ENCODE measurements at places on chromosomes 4 and X. TPM values are rescaled to one million over a fixed set of nuclear protein-coding genes. Genes with fewer than 3 reads are reported as not detected.
A peak's percentile ranks its signal among the peaks of the same experiment; 100 is the strongest.

GRCh38 chrX:103248553-103248952, 6.4 kb downstream of the TCEAL8 start:
- DNase-seq, result peak; percentile 61

GRCh38 chr4:41427931-41428600, 109.9 kb upstream of the LIMCH1 start:
- no peak for DNase-seq

DNA sequence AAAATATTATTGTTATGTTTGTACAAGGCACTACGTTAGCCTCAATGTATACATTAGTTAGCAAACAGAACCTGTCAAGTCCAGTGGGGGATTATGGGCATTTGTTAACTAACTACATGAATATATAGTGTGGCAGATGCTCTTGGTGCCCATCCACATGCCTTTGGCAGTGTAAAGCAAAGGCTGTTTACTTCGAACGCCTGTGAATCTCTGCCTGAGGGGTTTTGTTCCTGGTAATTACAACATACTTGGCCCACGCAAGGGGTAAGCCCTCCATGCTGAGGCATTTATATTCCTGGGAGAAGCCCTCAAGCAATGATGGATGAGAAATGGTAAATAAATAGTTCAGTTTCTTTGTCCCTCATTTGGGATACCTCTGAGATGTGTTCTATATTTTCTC, 119.7 kb downstream of the IL1RAPL1 start:
- no peak for DNase-seq

Gene ZNF81
- 4.0 TPM for total RNA-seq

- DNase-seq, result no peak
Measured at GRCh38 chrX:103467156-103467555, 52.1 kb downstream of the RAB40A start.

DNA sequence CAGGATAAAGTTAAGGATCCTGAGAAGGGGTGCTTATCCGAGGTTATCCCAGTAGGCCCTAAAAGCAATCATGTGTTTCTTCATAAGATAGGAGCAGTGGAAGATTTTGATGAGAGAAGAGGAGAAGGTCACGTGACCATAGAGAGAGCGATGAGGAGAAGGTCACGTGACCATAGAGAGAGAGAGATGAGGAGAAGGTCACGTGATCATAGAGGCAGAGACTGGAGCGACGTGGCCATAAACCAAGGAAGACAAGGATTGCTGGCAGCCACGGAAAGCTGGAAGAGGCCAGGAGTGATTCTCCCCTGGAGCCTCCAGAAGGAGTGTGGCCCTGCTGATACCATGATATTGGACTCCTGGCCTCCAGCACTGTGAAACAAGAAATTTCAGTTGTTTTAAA, 38.4 kb upstream of the ZNF518B start:
- no peak for DNase-seq

GRCh38 chrX:3450881-3451570, 104.6 kb upstream of the MXRA5 start:
- no peak for DNase-seq

DNA sequence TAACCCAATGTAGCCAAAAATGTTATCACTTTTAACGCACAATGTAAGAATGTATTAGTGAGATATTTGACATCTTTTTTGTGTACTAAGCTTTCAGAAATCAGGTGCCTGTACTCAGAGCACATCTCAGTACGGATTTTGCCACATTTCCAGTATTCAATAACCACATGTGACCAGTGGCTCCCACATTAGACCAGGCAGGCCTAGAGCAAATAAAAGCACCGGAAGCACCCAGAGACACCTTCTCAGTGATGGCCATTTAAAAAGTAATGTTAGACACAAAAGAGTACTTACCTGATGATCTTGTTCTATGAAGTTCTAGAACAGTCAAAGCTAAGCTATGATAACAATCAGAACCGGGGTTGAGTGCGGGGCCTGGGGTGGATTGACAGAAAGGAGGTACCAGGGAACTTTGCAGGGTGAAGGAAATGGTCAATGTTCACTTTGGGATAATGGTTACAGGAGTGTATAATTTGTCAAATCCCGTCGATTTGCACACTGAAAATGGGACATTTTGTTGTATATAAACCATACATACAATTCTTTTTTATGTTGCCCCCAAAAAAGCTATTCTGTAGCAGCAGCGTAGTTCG, 1.2 kb downstream of the CTPS2 start:
- DNase-seq, result no peak

Gene PLAC8
- total RNA-seq, result 41.2 TPM

GRCh38 chr4:158094413-158095134, 78.3 kb downstream of the GASK1B start:
- no peak for DNase-seq

GRCh38 chr4:39568805-39569204, 41.6 kb upstream of the UGDH start:
- no peak for DNase-seq

DNA sequence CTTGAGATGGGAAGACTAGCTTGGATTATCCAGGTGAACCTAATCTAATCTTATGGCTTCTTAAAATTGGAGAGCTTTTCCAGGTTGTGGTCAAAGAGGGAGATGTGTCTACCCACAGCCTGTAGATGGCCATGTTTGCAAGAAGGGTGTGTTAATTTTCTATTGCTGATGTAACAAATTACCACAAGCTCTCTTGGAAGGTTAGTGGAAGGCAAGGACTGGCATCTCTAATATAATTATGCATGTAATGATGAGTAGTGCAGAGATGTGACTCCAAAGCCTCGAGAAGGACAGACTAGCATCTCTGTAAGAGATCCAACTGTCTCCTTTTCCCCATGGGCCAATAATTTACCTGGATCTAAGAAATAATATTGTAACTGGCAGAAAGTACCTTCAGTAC, 3.2 kb upstream of the ADH1B start:
- DNase-seq, result no peak

- no peak for DNase-seq
Measured at GRCh38 chrX:99301990-99302389, 1108.1 kb downstream of the PCDH19 start.

Gene DKK2
- total RNA-seq, result not detected

GRCh38 chrX:33817266-33817665, 314.8 kb downstream of the FAM47A start:
- no peak for DNase-seq

GRCh38 chr4:81471298-81471587, 464 bp downstream of the RASGEF1B start:
- DNase-seq, result no peak

- no peak for DNase-seq
Measured at GRCh38 chrX:10387011-10387410, 230.2 kb downstream of the CLCN4 start.

DNA sequence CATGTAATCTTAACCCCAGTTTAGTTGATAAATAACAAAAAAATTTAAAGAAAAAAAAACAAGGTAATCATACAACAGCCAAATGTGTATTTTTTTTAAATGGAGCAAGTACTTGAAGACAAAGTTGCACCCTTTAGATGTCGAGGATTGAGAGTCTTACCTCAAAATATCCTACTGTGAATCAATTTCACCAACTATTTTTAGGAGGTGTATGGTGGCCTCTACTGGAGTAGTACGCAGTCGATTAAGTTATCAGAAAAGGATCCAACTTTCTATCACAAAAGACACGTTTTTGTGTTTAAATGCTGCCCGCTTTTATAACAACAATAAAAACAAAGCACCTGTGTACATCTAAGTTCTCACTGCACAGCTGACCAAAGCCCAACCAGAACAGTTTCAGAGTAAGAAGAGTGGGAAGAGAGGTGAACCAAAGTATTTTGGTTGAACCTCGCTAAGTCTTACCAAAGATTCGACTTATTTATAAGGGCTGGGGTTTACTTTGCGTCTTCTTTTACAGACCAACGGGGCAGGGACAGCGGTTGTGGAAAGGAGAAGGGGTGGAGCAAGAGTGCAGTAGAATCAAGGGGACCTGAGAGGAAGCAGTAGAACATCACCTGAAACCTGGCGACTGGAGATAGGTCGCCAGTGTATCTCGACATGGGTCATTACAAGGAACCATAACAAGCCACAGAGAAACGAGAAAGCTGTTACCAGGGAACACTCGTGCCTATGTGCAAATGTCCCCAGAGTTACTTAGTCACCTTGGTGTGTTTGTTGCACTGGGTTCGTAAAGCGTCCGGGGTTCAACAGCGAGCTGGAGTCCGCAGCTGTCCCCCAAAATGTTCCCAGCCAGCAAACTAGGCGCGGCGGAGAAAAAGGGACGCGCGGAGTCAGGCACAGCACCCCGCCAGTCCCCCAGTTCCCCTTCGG, 1.1 kb downstream of the RPS6KA6 start:
- DNase-seq, result no peak

DNA sequence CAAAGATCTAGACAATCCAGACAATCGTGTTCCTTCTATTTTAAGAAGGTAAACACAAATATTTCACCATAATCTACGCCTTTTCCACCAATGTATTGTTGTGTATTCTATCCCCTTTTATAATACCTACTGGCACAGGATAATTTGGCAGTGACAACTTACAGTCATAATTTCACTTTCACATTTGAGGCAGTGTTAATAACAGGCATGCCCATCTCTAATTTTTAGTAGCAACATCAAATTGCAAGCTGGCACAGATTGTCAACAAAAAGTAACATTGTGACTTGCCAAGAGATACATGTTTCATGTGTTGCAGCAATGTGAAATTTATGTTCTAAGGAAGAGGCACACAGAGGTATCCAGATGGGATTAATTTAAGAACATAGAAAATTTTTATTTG, 912.5 kb upstream of the PABPC4L start:
- DNase-seq, result no peak

DNA sequence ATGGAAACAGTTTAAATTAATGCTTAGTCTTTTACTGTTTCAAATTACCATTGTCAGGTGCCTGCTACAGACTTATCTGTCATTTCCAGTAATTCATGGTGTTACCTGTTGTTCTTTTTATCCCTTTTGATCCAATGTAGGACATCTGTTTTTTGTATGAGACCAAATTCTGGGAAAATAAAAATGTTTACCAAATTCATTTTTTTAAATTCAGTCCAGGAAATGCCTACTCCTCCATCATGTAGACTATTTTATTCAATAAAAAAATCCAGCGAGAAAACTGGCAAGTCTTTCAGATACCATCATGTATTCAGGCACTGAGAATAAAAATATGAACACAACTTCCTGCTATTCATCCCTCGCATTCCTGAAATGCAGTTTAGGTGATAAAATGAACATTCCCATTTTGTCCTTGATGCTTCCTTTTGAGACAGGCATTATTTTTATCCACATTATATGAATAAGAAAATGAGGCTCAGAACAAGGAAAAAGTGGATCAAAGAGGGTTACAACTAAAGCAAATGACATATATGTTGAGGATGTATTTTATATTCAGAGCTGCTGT, 584.2 kb downstream of the SPRY1 start:
- no peak for DNase-seq

GRCh38 chr4:71126719-71127118, 133.3 kb downstream of the DCK start:
- no peak for DNase-seq

DNA sequence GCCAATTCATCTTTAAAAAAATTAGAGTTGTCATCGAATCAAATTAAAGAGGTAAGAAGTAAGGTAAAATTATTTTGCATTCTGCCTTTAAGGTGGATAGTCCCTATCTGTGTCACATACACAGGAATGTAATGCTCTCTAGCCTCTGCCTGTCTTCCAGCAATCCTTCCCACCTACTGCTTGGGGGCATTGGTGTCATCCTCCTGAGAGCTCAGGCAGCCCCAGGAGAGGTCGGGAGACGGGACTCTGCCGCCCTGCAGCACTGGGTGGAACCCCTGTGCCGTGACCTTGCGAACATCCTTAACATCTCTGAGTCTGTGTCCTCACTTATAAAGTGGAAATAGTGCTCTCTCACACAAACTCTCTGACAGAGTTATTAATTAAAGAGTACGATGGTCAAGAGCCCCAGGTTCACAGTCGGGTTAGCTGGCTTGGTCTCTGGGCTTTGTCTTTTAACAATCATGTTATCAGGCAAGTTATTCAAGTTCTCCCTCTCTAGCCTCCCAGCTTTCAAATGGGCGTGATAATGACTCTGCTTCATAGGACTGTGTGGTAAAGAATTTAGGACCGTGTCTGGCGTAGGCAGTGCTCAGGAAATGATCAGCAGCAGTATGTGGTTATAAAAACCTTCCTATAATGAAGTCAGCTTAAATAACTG, 10.2 kb downstream of the TLR3 start:
- DNase-seq, result no peak

GRCh38 chr4:17427991-17428390, 83.9 kb downstream of the QDPR start:
- no peak for DNase-seq

GRCh38 chr4:52076731-52077130, 25.6 kb downstream of the SPATA18 start:
- DNase-seq, result no peak

- peak; percentile 70 for DNase-seq
Measured at GRCh38 chr4:4386296-4386735, 586 bp upstream of the NSG1 start.

Gene ZMAT1
- total RNA-seq, result 0.57 TPM

- no peak for DNase-seq
Measured at GRCh38 chrX:19097553-19098283, 24.6 kb downstream of the ADGRG2 start.

DNA sequence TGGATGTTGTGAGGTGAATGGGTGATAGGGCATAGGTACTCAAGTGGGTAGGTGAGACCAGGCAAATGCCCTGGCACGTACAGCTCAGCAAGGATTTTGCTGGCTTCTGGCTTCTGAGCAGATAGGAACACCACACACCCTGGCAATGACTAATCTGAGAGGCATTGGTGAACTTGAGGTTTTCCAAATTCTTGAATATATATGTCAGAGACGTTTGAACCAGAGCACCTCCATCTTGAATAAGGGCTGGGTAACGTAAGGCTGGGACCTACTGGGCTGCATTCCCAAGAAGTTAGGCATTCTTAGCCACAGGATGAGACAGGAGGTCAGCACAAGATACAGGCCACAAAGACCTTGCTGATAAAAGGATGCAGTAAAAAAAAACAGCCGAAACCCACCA, 204.5 kb downstream of the NLGN4X start:
- DNase-seq, result no peak

DNA sequence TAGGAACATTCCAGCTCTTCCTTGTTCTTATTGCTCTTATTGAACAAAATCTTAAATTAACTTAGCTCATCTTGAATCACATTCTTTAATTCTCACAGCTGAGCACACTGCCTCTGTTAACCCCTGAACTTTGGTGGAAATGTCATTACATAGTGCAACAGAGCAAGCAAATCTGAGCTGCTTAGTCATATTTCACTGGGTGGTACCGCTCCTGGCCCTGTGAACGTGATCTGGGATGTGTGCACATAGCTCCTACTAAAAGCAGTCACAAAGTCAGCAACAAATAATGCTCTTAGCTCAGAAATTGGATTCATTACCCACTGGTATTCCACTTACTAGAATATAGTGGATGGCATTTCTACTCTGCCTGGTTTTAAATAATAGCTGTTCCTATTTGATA, 27.9 kb downstream of the ARHGEF6 start:
- no peak for DNase-seq

DNA sequence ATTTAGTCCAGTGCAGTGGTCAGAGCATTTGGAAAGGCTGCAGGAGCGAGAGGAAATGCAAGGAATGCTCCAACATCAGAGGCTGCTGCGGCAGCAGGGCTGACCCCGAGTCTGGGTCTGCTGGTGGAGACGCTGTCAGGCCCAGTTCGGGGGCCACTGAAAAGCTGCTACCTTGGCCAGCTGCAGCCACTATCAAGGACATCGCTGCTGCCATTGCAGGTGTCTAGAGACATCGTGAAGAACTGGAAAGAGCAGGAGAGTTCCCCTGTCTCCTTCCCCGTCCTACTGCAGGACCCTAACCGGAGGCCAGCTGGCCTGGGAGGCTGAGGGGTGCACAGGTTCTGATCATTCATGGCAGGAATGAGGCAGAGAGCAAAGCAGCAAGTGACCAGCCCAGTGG, 29.5 kb upstream of the GPR78 start:
- DNase-seq, result no peak

Data from activated CD4-positive, alpha-beta T cell treated with anti-CD3 and anti-CD28 coated beads, Interleukin-2, amount 10 ng/mL, durations not matched to agents 24 days and 14 days (primary cell).